Hindlimb muscle (tissue), 1 donor: ENCODE measurements at places on chromosomes 11 and 22.
A peak's percentile ranks its signal among the peaks of the same experiment; 100 is the strongest.

DNA sequence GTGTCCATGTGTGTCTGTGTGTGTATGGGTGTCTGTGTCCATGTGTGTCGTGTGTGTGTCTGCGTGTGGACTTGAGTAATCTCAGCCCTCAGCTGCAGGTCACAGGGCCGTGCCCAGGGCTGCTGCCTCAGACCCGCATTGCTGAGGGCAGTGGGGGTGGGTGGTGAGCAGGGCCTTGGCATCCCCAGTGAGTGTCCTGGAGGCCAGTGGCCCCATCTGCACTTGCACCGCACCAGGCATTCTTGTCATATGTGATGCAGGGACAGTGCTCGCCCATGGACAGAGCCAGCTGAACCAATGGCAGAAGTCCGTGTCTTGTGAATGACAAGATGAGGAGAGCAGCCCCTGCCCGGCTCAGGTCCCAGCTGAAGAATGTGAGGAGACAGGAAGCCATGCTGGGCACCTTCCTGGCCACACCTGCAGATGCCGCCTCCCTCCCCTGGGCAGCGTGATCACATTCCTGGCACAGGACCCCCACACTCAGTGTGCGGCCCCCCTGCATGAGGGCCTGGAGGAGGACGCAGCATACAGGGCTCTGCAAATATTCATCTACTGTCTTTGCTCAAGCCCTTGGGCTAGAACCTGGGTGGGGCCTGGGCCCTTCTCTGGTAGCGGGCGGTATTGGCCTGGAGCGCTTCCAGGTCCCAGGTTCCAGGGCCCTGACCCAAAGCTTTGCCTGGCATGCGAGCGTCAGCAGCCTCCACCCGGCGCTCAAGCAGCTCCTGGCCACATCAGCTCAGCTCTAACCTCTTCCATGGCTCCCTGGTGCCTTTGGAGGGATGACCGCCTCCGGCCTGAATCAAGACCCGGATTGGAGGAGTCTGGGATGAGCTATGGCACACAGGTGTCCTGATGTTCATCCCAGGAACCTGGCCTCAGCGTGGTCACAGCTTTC lies 3.9 kb downstream of the ALDH3B2 start:
- no peak for DNase-seq

GRCh38 chr11:117907276-117908108 lies 21.7 kb downstream of the TMPRSS13 start:
- peak; percentile 64 for DNase-seq

- no peak for DNase-seq
These were observed 3.3 kb downstream of the PELI3 start for GRCh38 chr11:66470015-66470414.

GRCh38 chr11:10979529-10979928 lies 121.7 kb upstream of the ZBED5 start:
- no peak for DNase-seq

GRCh38 chr22:28222976-28223745 lies 304.1 kb upstream of the PITPNB start:
- peak; percentile 16 for DNase-seq

GRCh38 chr11:47797633-47798032 lies 30.5 kb upstream of the FNBP4 start:
- no peak for DNase-seq

GRCh38 chr22:23709107-23709506 lies 18.3 kb downstream of the RGL4 start:
- DNase-seq = no peak

GRCh38 chr11:20363500-20364340 lies at the start of gene HTATIP2:
TSS of gene HTATIP2 (plus strand) at chr11:20363714. CDS start at chr11:20364238, 524 bp downstream.
- DNase-seq = peak; percentile 23

- DNase-seq = no peak
These were observed 558.4 kb upstream of the CADM1 start for GRCh38 chr11:116062490-116063171.

- DNase-seq = peak; percentile 32
These were observed 90.6 kb downstream of the RPS6KA4 start for GRCh38 chr11:64449381-64450167.

DNA sequence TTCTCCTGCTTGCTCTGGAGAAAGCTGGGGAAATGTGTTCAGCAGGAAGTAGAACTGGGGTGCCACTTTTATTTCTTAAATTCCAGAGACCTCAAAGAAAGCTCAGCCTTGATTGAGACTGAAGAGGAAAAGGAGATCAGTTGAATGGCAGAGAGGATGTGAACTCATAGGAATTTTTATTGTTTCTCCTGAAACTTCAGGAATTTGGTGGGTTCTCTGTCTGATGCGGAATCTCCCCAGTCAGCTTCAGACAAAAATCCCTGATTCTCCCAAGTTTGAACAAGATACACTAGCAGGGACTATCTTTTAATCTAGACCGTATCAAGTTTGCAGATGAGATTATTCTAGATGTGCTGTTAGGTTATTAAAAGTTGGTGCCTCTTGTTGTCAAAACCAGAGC lies 23.0 kb downstream of the EHF start:
- no peak for DNase-seq

GRCh38 chr11:12319988-12320387 lies 57.4 kb upstream of the PARVA start:
- no peak for DNase-seq

DNA sequence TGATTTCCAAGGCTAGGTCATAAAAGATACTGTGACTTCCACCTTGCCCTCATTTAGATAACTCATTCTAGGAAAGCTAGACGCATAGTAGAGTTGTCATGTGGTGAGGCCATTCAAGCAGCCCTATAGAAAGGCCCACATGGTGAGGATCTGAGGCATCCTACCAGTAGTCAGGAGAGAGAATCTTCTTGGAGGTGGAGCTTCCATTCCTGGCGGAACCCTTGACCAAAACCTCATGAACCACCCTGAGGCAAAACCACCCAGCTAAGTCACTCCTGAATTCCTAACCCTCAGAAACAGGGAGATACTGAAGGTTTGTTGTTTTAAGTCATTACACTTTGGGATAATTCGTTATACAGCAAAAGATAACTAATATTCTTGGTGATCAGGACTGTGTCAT lies 2.9 kb upstream of the HDHD5 start:
- DNase-seq = no peak

DNA sequence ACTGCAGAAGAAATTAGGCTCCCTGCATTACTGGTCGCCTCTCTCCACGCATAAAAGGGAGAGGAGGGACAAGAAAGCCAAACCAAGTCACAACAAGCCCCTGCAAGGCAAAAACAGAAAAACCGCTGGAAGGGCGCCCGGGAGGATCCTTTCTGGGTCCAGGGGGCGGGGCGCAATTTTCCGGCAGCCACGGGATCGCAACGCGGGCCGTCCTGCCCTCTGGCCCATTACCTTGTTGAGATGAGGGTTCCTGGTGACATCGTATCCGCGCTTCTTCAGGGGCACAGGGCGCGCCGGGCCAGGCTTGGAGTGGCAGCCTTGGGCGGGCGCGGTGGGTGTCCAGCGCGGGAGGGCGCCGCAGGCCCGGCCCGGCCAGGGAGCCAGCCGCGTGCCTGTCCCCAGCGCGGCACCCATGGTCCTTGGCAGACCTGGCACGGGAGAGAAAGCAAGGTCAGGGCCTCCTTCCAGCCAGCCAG lies 847 bp downstream of the ME3 start:
- DNase-seq = peak; percentile 62

DNA sequence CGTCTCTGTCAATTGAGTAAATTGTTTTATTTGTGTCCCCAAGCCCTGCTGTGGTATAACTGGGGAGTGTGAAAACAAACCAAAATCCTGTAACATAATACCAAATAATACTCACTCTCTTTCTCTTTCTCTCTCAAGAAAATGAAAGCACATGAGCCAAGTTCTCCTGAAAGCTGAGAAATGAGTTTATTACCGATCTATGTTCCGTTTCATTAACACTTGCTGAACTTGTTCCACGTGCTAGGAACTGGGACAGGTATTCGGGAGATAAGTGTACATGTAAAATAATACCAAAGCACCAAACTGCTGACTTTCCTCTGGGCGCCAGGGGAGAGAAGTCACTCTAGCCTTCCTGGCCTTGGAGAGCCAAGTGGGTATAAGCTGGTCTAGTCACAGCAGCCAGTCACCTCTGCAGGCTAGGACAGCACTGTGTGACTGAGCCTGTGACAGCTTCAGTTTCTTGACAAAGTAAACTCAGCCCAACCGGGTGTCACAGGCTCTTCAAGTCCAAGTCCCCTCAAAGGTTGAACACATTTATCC lies 23.1 kb downstream of the CD6 start:
- no peak for DNase-seq

GRCh38 chr22:34395370-34395769 lies 475.1 kb upstream of the LARGE1 start:
- no peak for DNase-seq

DNA sequence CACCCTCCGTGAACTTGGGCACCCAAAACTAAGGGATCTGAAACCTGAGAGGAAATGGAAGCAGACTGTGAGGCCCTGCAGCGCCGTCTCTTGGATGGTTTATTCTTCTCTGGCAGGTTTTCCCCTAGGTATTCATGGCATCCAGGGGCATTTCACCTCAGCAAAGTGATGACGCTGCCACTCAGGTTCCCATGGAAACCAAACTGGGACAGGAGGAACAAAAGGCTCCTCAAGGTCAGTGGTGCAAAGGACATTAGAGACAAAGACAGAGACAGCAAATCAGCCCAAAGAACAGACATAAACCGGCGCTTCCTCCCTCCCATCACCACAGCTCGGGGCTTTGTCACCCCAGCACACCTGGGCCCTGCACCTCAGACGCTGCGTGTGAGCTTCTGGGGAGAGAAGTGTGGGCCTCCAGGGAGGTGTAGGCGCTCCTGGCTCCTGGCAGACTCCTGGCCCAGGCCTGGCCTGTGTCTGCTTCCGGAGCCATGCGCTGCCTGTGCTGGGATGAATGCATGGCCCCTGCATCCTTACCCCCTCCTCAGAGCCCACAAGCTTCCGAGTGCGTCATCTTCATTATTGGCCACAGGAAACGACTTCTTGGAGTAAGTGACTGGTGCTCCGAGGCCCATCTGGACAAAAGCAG lies 5.9 kb downstream of the TP53AIP1 start:
- DNase-seq = no peak

- no peak for DNase-seq
These were observed 38.1 kb upstream of the PRDM11 start for GRCh38 chr11:45108070-45109064.

DNA sequence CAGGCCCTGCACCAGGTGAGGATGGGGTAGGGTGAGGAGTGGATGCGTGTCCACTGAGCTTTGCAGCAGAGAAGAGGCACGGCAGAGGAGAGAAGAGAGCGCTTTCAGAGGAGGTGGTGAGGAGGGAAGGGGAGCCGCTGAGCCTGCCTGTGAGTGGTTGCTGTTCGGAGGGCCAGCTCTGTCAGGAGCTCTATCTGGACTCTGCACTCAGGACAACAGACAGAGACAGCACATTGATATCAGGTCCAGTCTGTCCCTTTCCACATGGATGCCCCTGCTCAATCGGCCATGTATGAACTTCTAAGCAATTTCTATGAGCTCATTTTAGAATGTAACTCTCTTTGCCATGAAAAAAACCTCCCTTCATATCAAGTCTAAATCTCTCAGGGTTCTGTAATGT lies 158.6 kb downstream of the KIRREL3 start:
- DNase-seq = no peak

GRCh38 chr11:102157219-102157618 lies 47.0 kb downstream of the YAP1 start:
- no peak for DNase-seq

DNA sequence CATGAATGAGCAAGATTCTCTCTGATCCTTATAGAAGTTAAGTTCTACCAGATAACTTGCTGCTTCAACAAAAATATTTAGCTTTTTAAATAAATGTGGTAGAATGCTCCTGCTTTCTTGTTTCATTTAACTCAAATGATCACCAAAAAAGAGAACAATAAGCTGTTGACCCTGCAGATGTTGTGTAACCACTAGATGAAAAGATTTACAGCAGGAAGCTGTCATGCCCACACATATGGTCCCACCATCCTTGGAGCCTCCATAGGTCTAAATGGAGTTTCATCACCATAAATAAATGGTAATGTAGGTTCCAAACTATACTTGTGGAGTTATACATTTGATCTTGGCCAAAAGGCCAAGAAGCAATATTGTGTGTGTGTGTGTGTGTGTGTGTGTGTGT lies 118.8 kb downstream of the RRAS2 start:
- DNase-seq = no peak

GRCh38 chr11:118287006-118287405 lies 17.5 kb upstream of the CD3E start:
- DNase-seq = no peak
